ENCODE measurements at places on chromosomes 11 and 22.
A peak's percentile ranks its signal among the peaks of the same experiment; 100 is the strongest.

GRCh38 chr11:122697636-122698167 lies 42.2 kb downstream of the UBASH3B start:
- DNase-seq, result peak; percentile 51

DNA sequence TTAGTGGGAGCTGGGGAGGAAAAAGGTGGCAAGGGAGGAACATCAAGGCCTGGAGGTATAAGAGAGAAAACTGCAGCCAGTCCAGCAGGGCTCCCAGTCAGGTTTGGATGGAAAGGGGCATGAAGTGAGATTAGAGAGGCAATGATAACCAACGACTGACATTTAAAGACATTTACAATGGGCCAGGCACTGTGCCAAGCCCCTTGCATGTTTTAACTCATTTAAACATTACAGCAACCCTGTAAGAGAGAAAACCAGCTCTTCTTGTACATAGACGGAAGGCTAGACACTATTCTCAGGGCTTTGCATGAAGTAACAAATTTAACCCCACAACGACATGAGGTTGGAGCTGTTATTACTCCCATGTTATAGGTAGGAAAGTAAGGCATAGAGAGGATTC lies 32.1 kb upstream of the PAK1 start:
- no peak for DNase-seq

DNA sequence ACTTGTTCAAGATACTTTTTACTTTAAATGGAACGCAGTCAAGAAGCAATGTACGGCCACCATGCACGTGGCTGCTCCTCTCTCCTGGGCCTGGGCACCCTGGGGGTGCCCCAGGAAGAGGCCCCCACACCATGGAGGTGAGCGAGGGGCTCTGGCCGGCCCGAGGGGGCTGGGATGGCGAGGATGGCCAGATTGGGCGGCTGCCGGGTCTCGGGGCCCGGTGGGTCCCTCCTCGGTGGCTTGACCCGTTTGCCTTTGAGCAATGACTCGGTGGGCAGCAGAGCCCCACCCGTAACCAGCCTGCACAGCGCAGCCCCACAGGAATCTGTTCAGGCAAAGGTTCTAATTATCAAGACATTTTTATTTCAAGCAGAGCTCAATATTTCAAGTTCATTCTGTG lies 167.4 kb downstream of the BRD1 start:
- no peak for DNase-seq

DNA sequence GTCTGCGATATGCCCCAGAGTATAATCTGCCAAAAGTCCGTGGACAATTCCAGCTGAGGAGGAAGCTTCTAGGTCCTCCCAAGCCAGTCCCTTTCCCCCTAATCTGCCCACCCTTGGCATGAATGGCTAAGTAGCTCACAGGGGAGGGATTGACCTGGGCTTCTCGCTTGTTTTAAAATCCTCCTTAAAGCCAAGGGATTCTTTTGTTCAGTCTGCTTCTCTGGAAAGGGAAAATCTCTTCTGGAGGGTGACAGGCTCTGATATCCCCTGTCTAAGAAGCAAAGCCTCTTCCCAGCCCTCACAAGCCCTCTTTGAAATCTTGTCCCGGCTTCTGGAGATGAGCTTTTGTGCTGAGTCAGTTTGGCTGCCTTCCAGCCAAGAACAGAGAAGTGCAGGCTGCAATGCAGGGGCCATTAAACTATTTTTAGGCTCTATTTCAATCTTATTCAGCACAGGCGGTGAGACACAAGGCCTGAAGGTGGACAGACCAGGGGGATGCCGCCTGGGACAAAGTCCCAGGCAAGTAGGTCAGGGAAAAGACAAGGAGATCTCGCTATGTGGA lies 23.9 kb downstream of the NEFH start:
- DNase-seq, result no peak

GRCh38 chr11:74694136-74694930 lies 36.9 kb downstream of the CHRDL2 start:
- DNase-seq, result no peak

DNA sequence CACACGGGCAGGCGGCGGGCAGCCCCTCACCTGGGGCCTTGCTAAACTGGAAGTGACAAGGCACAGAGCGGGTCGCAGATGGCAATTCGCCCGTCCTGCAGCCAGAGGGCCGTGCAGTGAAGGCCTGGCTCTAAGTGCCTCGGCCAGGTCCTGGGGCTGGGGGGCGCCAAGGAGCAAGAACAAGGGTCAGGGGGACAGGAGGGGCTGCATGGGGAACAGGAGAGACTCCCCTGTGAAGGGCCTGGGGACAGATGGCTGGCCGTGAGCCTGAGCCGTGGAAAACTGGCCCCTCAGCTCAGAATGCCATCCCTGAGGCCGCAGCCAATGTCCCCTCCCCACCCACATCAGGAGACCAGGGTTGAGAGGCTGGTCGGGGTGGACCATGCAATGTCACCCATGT lies 60.0 kb downstream of the RTL6 start:
- DNase-seq, result no peak

- DNase-seq, result no peak
Measured at GRCh38 chr22:42745118-42745517, 24.4 kb upstream of the A4GALT start.

GRCh38 chr11:74815966-74816365 lies 67.3 kb downstream of the RNF169 start:
- no peak for DNase-seq

DNA sequence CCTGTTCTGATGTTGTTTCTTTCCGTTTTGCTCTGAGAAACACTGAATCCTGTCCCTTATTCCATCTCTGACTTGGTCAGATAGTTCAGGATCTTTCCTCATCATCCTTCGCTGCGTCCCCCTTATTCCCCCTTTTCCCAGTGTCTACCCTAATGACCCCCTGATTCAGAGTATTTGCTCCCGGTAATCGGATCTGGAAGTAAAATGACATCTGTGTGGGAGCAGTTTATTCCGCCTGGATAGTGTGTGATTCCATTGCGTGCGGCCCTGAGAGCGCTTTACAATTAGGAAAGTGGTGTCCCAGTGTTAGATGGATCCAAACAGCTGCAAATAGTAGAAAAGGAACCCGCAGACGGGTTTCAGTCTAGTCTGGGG lies 606 bp downstream of the DRG1 start:
- no peak for DNase-seq

DNA sequence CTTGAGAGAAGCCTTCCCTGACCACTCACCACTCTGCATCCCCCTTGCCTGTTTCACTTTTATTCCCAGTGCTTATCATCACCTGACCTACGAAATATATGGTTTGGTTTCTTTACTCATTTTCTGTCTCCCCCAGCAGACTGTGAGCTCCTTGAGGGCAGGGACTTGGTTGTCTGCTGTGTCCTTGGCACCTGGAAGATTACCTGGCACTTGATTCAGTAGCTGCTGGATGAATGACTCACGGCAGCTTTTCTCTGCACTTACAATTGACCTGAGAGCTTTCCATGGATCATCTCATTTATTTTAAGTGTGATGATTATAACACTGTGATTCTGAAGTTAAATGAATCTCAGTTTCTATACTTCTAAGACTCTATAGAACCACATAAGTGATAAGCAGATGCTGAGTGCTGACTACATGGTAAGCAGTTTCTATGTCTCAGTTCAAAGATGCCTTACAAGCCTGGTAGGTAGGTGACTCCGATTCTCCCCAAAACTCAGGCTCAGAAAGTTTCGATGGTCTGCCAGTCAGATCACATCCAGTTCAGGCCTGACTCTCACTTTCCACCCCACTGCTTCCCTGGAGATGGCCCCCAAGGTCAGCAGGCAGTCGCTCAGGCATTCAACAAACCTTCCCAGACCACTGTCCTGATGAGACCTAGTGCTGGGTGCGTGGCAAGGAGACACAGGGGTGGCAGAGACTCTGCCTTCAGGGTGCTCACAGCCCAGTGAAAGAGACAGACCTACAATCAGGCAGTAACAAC lies 11.6 kb downstream of the IL2RB start:
- DNase-seq, result no peak

DNA sequence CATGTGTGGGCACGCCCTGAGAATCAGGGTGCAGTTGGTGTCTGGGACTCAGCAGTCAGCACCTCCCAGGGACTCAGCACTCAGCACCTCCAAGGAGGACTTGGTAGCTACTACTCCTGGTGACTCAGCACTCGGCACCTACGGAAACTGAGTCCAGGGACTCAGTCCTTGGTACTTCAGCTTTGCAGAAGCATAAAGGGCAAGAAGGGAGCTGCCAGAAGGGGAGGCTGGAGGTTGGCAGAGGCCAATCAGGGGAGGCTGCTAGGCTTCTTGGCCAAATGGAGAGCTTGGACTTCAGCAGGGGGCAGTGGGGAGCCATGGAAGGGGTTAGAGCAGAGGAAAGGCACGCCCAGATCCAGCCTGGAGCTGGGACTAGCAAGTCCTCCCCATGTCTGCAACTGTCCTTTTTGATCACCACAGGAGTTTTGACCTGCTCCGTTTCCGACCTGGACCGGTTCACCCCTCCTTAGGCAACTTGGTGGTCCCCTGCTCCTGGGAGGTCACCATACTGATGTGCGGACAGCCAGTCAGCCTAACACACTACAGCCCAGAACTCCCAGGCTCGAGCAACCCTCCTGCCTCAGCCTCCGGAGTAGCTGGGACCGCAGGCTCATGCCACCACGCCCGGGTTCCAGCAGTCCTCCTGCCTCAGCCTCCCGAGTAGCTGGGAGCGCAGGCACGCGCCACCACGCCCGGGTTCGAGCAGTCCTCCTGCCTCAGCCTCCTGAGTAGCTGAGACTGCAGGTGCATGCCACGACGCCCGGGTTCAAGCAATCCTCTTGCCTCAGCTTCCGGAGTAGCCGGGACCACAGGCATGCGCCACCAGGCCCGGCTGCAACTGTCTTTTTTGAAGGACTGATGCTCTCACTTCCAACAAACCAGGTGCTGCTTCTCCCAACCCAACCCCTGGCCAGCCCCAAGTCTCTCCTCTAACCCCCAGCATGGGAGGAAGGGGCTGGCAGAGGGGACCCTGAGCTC lies 1.5 kb downstream of the ANO9 start:
- DNase-seq, result no peak

GRCh38 chr22:50153056-50153755 lies 17.3 kb upstream of the PANX2 start:
- DNase-seq, result no peak

DNA sequence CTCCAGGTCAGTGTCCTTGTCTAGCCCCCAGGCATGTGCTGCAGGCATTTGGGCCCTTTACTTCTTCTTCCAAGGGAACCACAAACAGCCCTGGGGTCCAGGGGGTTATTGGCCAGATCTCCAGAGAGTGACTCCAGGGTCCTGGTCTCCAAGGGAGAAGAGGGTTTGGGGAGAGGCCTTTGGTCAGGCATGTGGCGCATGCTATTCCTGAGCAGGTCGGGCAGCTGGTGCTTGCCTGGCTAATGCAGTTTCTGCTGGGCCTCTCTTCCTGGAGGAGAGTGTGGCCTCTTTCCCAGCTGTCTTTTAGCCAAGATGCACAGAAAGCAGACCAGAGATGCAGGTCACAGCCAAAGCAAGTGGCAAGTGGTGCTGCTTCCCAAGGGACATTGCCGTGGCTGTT lies 3.8 kb upstream of the RFPL2 start:
- no peak for DNase-seq

DNA sequence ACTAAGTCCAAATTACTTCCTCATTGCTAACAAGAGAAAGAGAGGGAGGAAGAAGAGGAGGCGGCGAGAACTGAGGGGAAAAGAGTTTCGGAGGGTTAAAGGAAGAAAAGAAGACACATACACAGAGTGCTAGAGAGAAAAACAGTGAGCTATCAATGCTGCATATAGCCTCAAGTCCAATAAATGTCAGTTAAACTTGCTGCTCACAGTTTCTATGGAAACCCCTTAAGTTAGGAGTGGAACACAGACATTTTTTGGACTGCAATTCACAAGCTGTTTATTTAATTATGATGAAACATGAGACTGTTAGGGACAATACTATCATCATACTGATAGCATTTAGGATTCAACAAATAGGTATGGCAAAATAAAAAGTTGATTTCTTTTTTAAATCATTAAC lies 1320.4 kb downstream of the LRRC4C start:
- no peak for DNase-seq

- no peak for DNase-seq
Measured at GRCh38 chr11:129639300-129639699, 176.3 kb upstream of the TMEM45B start.

DNA sequence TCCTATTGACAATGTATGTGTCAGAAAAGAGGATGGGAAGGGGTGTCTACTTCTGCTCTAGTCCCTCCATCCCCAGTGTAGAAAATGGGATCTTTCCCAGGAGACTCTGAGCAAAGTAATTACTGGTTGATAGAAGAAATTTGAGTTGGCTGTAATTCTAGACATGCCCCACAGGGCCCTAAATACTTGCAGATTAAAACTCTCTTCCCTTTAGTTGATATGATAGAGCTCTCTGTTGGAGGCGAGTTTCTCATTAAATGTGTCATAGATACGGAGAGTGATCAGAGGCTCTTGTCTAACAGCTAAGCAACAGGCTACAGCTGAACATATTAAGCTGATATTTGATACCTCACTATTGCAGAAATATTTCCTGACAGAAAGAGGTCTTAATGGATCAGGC lies 32.9 kb downstream of the OR52E1 start:
- DNase-seq, result no peak

- DNase-seq, result no peak
Measured at GRCh38 chr11:34493468-34493867, 20.1 kb downstream of the ELF5 start.
